Fibroblast of villous mesenchyme (primary cell): ENCODE measurements at places on chromosomes 11 and 22. TPM values are rescaled to one million over a fixed set of nuclear protein-coding genes. Genes with fewer than 3 reads are reported as not detected.

DNA sequence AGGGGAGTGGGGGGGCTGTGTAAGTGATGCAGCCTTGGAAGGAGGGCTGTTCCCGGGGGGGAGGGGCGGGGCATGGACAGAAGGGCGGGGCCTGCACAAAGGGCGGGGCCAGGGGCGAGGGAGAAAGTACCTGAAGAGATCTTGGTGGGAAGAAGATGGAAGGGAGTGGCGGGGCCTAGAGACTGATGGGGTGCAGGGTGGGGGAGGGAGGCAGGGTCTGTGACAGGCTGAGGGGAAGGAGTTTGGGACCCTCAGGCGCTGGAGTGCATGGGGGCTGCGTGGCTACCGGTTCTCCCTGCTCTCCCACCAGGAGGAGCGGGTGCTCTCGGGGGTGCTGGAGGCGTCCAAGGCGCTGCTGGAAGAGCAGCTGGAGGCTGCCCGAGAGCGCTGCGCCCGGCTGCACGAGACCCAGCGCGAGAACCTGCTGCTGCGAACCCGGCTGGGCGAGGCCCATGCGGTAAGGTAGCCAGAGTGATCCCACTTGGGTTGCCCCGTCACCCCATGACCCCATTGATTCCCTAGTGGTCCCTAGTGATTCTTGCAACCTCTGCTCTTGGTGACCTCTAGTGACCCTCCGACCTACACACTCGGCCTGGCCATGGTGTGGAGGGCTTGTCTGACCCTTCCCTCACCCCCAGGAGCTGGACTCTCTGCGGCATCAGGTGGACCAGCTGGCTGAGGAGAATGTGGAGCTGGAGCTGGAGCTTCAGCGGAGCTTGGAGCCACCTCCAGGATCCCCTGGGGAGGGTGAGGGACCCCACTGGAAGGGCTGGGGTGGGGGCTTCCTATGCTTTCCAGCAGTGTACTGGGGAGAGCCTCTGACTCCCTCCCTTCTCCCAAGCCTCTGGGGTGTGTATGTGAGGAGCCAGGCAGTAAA is 3.1 kb downstream of the CCDC88B start:
- DNase-seq: no peak

The LBHD1 gene
- total RNA-seq: 4.3 and 7.4 TPM in 2 replicates

The MS4A6E gene
- total RNA-seq: not detected in 2 replicates

The MAPK12 gene
- 39.3 and 42.7 TPM in 2 replicates for total RNA-seq

The MOGAT2 gene
- total RNA-seq: not detected in 2 replicates
